CD4-positive, alpha-beta T cell treated with Interleukin-6 for 4 hours (primary cell): ENCODE measurements at places on chromosomes 1 and 21.

DNA sequence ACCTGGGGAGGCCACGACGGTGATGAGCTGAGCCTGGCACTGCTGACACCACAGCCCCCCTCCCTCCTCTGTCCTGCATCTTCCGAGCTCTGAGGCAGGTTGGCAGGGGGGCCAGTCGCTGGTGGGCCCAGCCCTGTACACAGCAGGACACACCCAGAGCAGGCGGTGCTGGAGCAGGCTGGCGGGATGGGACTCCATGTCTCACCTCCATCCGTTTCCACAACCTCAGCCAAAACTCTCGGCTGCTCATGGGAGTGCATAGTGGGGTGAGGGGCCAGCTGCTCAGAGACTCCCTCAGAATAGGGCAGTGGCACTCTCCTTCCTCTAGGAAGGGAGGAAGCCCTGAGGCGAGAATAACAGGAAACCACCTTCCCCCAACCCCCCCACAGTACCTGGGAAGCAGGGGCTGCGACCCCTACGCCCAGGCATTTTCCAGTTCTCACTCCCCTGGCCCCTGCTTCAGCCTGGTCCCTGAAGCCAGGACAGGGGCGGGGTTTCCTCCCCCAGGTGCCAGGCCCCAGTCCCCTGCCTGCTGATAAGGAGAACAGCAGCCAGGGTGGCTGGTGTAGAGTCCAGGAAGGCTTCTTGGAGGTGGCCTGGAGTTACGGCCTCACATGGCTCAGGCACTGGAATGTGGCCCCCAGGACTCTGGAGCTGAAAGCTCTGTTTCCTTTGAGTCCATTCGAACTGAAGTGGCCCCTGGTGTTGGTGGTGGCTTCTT is 3.2 kb upstream of the IBA57 start:
- no peak for DNase-seq

DNA sequence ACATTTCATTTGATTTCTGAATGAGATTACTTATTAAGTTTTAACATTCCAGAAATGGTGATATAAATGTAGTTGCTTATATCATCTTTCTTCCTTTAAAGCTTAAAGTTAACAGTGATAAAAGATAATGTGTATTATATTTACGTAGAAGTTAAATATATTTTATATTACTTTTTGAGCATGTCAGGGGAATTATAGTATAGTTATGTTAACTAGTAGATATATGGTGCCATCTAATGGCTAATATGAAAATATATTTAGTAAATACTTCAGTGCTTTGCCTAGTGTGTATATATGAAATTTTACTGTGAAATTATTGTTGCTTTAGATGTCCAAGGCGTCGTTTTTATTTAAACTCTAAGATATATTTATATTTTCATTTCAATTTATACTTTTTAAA is 51.5 kb downstream of the SYT14 start:
- no peak for DNase-seq

GRCh38 chr1:27392778-27393635 is 585 bp downstream of the GPR3 start:
- DNase-seq, result no peak

GRCh38 chr1:244276646-244277045 is 175.1 kb downstream of the ADSS2 start:
- DNase-seq, result no peak

GRCh38 chr1:35894183-35894582 is 11.2 kb downstream of the AGO1 start:
- no peak for DNase-seq

DNA sequence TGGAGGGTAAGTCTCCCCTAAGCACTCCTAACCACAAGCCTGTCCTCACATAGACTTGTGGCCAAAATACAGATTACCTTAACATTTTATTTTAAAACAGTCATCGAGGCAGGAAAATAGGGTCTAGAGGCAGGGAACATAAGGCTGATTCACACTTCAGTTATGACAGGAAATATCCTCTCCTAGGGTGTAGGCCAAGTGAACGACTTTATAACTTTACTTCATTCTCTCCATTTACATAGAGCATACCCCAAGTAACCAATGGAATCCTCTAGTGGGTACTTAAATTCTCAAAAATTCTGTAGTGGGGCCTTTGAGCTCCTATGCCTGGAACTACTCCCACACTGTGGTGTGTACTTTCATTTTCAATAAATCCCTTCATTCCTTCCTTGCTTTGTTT is 113.0 kb downstream of the WDR3 start:
- DNase-seq, result no peak
